ENCODE measurements at places on chromosomes 13 and 19. TPM values are rescaled to one million over a fixed set of nuclear protein-coding genes. Genes with fewer than 3 reads are reported as not detected.

ZNF99 gene
- 0.07 TPM for polyA plus RNA-seq

GJB6 gene
- polyA plus RNA-seq: not detected

ZNF528 gene
- polyA plus RNA-seq: 14.6 TPM

SCEL gene
- 0.04 TPM for polyA plus RNA-seq

DIRAS1 gene
- polyA plus RNA-seq: 112 TPM

ZNF439 gene
- polyA plus RNA-seq: 6.1 TPM

SLC7A10 gene
- 0.11 TPM for polyA plus RNA-seq

ZNF227 gene
- 5.9 TPM for polyA plus RNA-seq

IGFL2 gene
- not detected for polyA plus RNA-seq

ERICH6B gene
- polyA plus RNA-seq: not detected

DNA sequence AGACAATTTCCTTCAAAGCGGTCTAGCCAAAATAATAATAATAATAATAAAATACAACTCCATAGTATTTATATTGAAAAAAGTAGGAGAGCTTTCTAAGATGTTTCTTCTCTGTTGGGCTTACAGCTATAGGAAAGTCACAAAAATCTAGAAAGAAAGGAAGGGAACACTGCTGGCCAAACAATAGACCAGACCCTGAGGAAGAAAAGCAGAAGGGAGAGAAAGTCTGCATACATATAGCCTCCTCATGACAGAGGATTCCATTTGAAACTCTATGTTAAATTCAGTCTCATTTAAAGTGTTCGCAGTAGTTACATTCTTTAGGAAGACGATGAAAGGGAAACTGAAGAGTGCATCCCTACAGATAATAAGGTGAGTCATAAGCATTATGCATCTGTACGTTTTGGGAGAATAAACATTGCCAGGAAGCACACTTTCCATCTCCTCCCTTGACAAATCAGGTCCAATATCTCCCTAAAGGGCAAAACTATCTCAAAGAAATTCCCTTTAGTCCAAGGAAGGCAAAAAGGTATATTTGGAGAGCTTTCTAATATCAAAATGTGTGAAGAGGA, 86.5 kb downstream of the PCDH9 start:
- DNase-seq: no peak

DNA sequence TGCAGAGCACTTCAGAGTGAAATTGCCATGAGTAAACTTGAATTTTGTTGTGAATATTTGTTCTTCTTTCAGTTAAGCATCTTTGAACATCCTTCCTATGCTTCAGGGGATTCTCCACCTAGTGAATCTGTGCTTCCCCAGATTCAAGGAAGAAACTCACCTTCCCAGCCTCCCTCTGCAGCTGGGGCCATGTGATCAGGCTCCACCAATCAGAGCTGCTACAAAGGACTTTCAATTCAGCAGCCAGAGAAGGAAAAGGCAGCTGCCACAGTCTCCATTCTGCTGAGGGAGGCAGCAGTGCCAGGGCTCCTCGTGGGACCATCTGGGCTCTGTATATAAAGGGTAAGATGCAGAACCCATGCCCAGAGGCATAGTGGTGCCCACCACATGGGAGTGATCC, 89.7 kb upstream of the SIAH3 start:
- DNase-seq: no peak

GRCh38 chr13:61830475-61830874, 414.8 kb upstream of the PCDH20 start:
- no peak for DNase-seq

GRCh38 chr19:2798733-2799132, 13.4 kb downstream of the THOP1 start:
- peak; percentile 90 for DNase-seq

- DNase-seq: peak; percentile 88
These were observed 31.4 kb downstream of the CERS4 start for GRCh38 chr19:8240274-8241229.

- no peak for DNase-seq
These were observed 4.2 kb downstream of the TSPAN16 start for GRCh38 chr19:11299946-11300810.

DNA sequence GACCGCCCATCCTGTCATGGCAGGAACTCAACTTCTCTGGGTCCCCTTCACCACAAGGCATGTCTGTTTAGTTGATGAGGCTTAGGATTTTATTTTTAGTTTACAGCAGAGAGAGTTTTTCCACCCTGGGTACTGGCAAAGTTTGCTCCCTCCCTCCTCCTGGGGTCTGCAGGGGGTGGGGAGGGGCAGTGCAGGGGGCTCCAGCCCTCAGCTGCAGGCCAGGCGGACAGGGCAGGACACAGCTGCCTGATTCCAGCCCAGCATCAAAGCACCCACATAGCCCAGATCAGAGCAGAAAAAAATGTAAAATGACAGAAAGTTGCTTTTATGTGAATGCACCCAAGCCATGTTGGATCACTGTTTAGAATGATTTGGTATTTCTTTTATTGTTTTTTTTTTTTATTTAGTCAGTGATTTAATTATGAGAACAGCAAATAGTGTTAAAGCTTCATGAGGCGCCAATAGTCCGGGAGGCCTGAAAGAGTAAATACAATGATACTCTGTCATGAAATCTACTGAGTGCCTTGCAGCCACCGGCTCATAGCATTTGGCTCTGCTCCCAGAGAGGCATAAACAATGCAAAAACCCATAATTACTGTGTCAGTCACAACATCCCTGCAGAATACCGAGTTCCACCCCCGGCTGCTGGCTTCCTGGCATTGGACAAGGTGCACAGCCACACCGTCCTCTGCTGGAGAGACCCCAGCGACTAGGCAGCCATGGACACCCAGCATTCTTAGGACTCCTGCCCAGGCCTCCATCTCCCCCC, 923.5 kb downstream of the UQCRFS1 start:
- no peak for DNase-seq

DNA sequence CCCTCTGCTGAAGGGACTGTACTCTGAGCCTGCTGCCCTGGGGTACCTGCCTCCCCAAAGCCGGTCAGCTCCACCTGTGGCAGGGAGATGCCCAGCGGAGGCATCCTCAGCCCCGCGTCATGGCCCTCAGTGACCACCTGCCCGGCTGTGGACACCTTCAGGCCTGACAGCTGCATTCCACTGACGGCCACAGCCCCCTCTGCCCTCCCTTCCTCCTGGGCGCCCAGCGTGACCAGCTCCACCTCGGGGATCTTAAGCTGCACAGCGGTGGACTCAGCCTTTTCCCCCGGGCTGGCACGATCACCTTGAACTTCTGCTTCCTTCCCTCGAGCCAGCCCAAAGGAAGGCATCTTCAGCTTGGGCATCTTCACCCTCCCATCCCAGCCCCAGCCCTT, 4.8 kb upstream of the HIPK4 start:
- no peak for DNase-seq

GRCh38 chr13:62799931-62800436, 1384.3 kb upstream of the PCDH20 start:
- no peak for DNase-seq

- DNase-seq: peak; percentile 32
These were observed 17.0 kb upstream of the COX7A1 start for GRCh38 chr19:36169084-36169760.

- DNase-seq: no peak
These were observed 30.4 kb downstream of the NWD1 start for GRCh38 chr19:16750081-16750480.

DNA sequence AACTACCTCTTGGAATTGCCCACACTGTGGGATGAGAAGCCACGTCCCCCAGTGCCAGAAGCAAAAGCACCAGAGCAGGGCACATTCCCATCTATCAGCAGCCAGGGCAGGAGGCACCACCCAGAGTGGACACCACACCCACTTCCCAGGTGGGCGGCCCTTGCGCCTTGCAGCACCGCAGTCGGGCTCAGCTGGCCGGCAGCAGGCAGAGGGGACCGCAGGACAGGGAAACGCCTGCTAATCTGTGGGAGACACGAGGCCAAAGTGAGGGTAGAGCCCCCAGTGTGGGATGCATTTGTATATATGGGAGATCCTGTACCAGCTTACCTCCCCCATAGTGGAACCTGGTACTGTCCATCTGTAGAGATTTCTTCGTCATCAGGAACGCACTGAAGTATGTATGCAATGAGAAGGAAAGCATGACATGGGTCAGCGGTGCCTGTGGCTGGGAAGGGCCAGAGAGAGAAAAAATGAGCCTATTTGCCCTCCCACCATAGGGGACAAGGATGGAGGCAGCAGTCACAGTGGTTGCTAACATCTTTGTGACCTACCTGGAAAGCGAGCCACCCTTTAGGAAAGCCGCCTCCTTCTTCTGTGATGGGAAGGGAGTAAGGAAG, 30.9 kb upstream of the NPAS1 start:
- DNase-seq: no peak

DNA sequence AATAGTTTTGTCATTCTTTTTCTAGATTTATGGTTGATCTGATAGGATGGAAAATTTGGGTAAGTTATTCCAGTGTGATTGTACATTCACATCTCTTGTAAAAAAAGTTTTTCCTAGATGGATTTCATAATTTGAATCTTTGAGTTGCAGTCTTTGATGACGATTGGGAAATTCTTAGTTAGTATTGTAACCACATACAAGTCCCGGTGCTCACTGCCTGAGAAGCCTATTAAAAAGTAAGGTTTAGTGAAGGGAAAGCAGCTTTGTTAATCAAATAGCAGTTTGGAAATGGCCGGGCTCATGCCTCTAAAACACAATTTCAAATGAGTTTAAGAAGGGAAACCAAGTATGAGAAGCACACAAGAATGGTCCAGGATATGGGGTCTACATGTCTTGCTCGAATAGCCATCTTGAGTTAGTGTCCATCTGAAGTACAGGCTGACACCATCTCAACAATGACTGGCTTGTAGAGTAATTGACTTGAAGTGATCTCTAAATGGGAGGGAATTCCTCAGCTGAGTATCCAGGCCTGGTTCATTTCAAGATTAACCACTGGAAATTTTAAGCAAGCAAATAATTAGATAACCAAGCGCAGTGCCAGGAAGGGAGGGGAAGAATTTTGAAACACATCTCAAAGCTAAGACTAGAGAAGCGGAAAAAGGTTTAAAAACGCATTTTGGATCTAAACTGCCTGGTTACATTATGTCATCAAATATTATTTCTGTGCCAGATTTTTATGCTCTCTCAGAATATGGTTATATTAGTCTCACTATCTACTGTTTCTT, 1145.6 kb upstream of the MIR17HG start:
- DNase-seq: no peak

- no peak for DNase-seq
These were observed 8.7 kb upstream of the CKM start for GRCh38 chr19:45331411-45331810.

- no peak for DNase-seq
These were observed 54.7 kb downstream of the NFIC start for GRCh38 chr19:3420909-3421619.

GRCh38 chr13:111183959-111184358, 68.8 kb downstream of the ARHGEF7 start:
- DNase-seq: no peak

GRCh38 chr19:49738268-49738667, 24.8 kb downstream of the TSKS start:
- no peak for DNase-seq

DNA sequence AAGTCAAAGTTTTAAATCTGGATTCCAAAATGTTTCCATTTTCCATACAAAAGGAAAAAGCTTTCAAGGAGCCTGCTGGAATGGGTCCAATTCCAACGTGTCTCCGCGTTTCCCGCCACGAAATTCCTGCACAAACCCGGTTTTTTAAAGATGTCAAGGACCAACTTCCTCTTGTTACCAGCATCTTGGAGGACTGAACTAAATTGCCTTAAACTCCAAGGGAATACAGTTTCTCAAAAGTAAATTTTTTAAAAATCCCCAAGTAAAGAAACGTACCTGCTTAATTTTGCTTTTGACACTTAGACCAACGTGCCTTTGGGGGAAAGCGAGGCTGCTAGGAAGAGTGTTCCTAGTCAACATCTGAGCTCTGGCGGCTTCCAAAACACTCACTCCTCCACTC, 12.3 kb upstream of the SOX1 start:
- no peak for DNase-seq

DNA sequence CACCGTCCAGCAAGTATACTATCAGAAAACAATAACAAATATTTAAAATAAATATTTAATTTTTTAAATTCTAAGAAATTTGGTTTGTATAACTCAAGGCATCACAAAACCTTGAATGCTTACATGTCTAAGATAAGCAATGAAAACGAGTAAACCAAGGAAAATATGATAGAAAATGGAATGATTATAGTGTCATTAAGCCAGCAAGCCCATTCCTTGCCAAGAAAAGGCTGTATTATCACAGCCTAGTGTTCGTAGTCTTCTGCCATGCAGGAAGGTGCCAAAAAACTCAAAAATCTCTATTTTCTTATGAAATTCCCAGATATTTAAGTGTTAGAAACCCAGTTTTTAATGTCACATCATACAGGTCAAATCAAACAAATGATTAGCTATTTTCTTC, 136.4 kb downstream of the STOML3 start:
- DNase-seq: no peak

- no peak for DNase-seq
These were observed 145.9 kb downstream of the OLFM4 start for GRCh38 chr13:53174545-53174944.

Data from heart left ventricle (tissue), 16 donors.